ENCODE measurements at places on chromosomes 1 and 21.

GRCh38 chr1:109969146-109969829 is 15.3 kb upstream of the AHCYL1 start:
- no peak for DNase-seq
- no peaks in the 10 kb centered on the region for H3K27me3 ChIP-seq
- H3K4me3 ChIP-seq = no peak overlapping the region
- no peak overlapping the region for H3K27ac ChIP-seq

DNA sequence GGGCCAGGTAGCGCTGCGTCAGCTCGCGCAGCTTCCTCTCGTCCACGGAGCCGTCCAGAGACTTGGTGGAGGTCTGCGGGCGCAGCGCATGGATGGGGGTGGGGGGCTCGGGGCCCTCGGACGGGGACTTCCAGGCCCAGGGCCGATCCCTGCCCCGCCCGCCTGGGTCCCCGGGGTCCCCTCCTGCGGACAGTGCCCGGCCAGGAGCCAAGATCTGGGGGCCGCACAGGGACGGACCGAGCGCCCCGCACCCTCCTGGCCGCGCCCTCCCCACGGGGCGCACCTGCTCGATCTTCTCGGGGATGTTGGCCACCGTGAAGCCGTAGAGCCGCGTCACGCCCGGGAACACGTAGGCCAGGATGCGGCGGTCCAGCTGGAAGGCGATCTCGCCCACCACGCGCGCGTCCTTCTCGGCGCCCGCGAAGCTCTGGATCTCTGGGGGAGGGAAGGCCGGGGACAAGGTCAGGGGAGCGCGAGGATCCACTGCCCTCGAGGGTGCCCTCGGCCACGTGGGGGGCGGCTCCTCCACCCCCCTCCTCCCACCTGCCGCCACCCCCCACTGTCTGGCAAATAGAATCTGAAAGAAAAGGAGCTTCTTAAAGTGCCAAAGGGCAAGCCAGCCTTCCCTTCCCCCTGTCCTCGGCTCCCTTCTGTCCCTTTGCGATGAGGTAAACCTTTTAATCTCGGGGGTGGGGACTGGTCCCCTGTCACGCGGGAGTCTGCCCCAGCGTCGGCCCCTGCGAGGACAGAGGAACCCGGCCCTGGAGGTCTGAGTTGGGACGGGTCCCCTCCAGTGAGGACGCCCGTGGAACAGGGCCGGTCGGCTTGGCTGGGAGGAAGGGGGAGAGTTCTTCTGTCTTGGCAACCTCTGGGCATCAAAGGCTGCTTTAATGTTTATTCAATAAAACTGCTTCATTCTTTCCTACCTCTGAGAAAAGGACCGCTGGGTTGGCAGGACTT is 6.5 kb upstream of the FTCD start:
- H3K4me3 ChIP-seq = no peak overlapping the region
- no peak overlapping the region for H3K27ac ChIP-seq
- H3K27me3 ChIP-seq = no peaks in the 10 kb centered on the region
- no peaks in the 10 kb centered on the region for H3K4me1 ChIP-seq
- H3K36me3 ChIP-seq = no peaks in the 10 kb centered on the region

- peaks cover 18% of the 10 kb centered on the region for H3K36me3 ChIP-seq
- no peak overlapping the region for H3K4me3 ChIP-seq
- DNase-seq = no peak
- H3K27ac ChIP-seq = no peak overlapping the region
- no peaks in the 10 kb centered on the region for H3K27me3 ChIP-seq
Measured at GRCh38 chr1:16247441-16247840, 10.5 kb upstream of the CPLANE2 start.

- peaks cover 5% of the 10 kb centered on the region for H3K36me3 ChIP-seq
- H3K27me3 ChIP-seq = no peaks in the 10 kb centered on the region
- no peak overlapping the region for H3K27ac ChIP-seq
- H3K4me3 ChIP-seq = peak overlapping the region; percentile 48
- no peak for DNase-seq
Measured at GRCh38 chr1:113980110-113980509, 836 bp downstream of the OLFML3 start.

DNA sequence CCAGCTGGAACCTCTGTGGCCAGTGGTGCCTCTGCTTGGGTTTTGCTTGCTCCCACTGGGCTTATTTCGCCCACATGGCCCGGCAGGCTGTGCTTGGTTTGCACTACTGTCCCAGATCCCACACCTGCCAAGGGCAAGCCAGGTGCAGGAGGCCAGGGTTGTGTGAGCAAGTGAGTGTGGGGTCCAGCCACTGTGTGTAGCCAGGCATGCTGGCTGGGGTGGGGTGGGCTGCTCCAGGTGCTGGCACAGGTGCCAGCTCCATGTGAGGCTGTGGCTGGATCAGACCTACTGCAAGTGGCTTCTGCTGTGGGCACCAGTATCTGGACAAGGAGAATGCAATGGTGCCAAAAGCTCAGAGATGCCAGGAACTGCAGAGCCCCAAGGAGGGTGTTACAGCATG is 28.5 kb downstream of the RYR2 start:
- no peak overlapping the region for H3K4me3 ChIP-seq
- no peaks in the 10 kb centered on the region for H3K27me3 ChIP-seq
- no peaks in the 10 kb centered on the region for H3K4me1 ChIP-seq
- H3K36me3 ChIP-seq = no peaks in the 10 kb centered on the region
- no peak for DNase-seq

- H3K36me3 ChIP-seq = no peaks in the 10 kb centered on the region
- H3K27ac ChIP-seq = no peak overlapping the region
- no peak overlapping the region for H3K4me3 ChIP-seq
- H3K4me1 ChIP-seq = no peaks in the 10 kb centered on the region
- no peak for DNase-seq
Measured at GRCh38 chr1:65946960-65947359, 154.3 kb downstream of the PDE4B start.

DNA sequence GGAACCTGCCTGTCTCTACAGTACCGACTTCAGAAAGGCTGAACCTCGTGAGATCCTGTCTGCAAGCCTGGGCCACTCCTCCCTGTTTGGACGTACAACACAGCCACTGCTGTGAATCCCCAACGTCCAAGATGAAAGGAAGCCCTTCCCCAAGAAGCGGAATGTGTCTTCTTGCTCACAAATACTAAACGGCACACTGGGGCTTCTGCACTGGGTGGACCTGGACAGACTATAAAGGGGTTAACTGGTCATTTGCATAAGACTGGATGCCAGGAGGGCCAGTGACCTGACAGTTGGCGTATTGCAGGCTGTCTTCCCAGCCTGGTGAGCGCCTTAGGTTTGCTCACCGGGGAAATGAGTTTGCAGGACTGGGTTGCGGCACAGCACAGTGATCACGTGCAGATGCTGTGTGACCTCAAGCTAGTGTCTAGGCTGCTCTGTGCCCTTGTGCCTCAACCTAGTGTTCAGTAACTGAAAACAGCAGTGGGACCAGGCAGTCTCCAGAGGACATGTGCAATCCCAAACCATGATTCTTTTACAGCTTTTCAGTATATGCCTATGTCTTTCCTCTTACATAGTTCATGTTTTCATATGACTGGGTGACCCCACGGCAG is 19.5 kb upstream of the AJAP1 start:
- no peak overlapping the region for H3K27ac ChIP-seq
- no peak for DNase-seq
- H3K27me3 ChIP-seq = no peaks in the 10 kb centered on the region
- no peak overlapping the region for H3K4me3 ChIP-seq
- no peaks in the 10 kb centered on the region for H3K36me3 ChIP-seq

All from H1 (cell line).